ENCODE measurements at places on chromosomes 3 and 15.

- no peak for DNase-seq
Measured at GRCh38 chr15:51759557-51760070, 8.2 kb downstream of the TMOD2 start.

DNA sequence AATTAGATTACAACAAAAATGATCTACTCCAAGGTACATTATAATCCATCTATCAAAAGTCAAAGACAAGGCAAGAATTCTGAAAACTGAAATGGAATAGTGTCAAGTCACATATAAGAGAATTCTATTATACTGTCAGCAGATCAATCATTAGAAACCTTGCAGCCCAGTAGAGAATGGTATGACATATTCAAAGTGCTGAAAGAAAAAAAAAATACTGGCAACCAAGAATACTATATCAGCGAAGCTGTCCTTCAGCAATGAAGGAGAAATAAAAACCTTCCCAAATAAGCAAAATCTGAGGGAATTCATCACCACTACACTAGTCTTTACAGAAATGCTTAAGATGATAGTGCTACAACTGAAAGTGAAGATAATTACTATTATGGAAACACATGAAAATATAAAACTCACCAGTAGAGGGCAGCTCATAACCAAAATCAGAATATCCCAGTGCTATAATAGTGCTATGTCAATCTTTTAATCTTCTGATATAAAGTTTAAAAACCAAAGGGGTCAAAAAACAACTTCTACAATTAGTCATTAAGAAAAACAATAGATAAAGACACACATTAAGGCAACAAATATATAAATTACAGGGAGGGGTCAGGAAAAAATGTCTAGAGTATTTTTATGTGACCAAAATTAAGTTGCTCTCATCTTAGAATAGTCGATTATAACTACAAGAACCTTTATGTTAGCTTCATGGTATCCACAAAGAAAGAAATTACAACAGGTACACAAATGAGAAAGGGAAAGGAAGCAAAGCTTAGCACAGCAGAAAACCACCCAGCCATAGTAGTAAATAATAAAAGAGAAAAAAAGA is 190.7 kb upstream of the CNTN6 start:
- no peak for DNase-seq

DNA sequence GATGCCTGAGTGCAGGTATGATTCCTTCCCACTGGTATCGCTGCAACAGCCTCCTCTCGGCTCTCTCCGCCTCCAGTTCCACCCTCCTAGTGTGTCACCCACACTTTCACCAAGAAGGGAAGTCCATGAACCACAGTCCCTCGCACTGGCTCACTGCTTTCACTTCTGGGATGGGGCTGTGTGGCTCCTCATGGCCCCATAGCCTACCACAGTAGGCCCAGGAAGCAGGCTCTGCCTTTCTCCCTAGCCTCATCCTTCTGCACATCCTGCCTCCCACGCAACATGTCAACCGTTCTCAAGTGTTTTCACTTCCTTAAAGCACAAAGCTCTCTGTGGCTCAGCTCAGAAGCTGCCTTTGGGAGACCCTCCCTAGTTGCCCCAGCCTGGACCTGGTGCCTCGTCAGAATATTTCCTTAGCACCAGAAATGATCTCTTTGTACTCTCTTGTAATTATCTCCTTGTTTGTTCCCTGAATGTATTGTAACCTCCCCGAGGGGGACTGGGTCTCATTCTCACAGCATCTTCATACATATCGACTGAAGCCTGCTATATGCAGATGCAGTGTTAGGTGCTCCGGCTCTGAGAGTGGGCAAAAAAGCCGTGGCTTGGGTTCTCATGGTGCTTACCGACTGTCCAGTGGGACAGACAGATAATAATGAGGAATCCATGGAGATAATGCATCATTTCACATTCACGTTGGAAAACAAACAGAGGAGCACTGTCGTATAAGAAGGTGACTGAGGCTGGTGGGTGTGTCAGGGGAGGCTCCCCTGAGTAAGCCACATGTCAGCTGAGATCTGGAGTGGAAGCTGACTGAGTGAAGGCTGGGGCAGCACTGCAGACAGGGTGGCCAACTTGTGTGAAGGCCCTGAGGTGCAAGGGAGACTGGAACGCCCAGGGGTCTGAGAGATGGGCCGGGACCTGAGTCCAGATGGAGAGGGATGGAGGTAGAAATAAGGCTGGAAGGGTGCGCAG is 107.1 kb downstream of the DGKG start:
- no peak for DNase-seq

GRCh38 chr3:119604878-119605277 is 7.2 kb downstream of the PLA1A start:
- DNase-seq: no peak

- DNase-seq: no peak
Measured at GRCh38 chr3:111797171-111797615, 61.9 kb upstream of the PHLDB2 start.

GRCh38 chr3:142886021-142886420 is 2.9 kb downstream of the PCOLCE2 start:
- no peak for DNase-seq

GRCh38 chr15:81400640-81401236 is 26.7 kb upstream of the TMC3 start:
- DNase-seq: no peak

GRCh38 chr3:62500556-62501288 is 127.4 kb upstream of the FEZF2 start:
- DNase-seq: no peak
